ENCODE measurements at places on chromosomes 3 and 15. TPM values are rescaled to one million over a fixed set of nuclear protein-coding genes. Genes with fewer than 3 reads are reported as not detected.

Gene NISCH
- 52.5 TPM for total RNA-seq

Gene TPRG1
- total RNA-seq = 3.7 TPM

Gene ALDH1A3
- 0.45 TPM for total RNA-seq

Gene UPK1B
- total RNA-seq = not detected

Gene TRPM1
- total RNA-seq = 0.16 TPM

Gene PAQR5
- not detected for total RNA-seq

Gene RETNLB
- not detected for total RNA-seq

Gene SLC35G2
- total RNA-seq = 0.31 TPM

Gene PIF1
- total RNA-seq = 36.9 TPM

Gene GXYLT2
- 1.5 TPM for total RNA-seq

Gene CIB2
- 7.2 TPM for total RNA-seq

Gene SYNPR
- not detected for total RNA-seq

Gene EIF5A2
- total RNA-seq = 2.5 TPM

Gene MINAR1
- total RNA-seq = 0.36 TPM

Gene RTP1
- total RNA-seq = not detected

Gene C3orf85
- total RNA-seq = not detected

Gene BNIP2
- total RNA-seq = 63.1 TPM

All from GM12878 (cell line).